ENCODE measurements at places on chromosomes 1 and 21.

- DNase-seq = no peak
These were observed 296.9 kb upstream of the SGIP1 start for GRCh38 chr1:66237042-66237441.

GRCh38 chr1:213094446-213094845, 43.4 kb downstream of the RPS6KC1 start:
- no peak for DNase-seq

DNA sequence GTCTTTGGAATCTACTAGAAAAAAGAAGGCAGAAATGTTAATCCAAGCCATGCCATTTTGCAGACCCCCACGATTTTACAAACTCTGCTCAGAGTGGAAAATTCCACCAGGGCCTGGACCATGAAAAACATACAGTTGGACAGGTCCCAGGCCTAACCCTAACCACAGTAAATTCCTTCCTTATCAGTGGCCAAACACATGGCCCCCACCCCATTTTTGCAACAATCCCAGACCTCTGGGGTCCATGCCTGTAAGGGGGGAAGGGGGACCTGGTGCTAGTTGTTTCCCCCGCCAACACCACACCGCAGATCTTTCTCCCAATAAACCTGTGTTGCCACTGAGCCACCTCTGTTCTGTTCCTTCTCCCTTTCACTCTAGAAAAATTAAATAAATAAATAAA, 1352.7 kb downstream of the AMY1C start:
- peak; percentile 6 for DNase-seq

DNA sequence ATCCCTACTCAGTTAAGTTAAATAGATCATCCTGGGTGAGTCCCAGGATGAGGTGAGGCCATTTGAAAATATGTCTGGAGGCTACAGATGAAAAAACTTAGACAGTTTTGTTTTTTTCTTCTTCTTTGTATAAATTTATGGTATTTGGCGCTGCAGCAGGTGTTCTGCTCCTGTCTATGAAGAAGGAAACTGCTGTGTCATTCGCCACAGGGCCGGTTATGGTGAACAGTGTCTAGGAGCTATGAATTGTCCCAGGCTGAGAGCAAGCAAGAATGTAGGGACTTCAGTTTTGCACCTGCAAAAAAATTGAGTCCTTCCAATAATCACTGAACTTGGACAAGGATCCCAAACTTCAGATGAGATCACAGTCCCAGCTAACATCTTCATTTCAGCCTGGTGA, 674.3 kb upstream of the RGS18 start:
- DNase-seq = no peak

Data from Daoy (cell line).